ENCODE measurements at places on chromosomes 7 and 10. TPM values are rescaled to one million over a fixed set of nuclear protein-coding genes. Genes with fewer than 3 reads are reported as not detected.

UNCX gene
- 0.55 TPM for total RNA-seq

DNA sequence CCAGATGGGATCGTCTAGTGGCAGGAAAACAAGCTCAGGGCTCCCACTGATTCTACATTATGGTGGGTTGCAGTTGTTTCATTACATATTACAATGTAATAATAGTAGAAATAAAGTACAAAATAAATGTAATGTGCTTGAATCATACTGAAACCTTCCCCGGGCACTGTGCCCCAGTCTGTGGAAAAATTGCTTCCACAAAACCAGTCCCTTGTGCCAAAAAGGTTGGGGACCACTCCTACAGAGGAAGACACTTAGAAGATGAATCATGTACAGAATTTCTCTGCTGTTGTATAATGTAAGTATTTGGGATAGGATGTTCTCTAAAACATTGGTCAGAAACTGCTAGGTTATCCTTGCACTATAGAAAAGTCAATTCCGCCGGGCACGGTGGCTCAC, 11.3 kb upstream of the PHYH start:
- no peak for DNase-seq

DNA sequence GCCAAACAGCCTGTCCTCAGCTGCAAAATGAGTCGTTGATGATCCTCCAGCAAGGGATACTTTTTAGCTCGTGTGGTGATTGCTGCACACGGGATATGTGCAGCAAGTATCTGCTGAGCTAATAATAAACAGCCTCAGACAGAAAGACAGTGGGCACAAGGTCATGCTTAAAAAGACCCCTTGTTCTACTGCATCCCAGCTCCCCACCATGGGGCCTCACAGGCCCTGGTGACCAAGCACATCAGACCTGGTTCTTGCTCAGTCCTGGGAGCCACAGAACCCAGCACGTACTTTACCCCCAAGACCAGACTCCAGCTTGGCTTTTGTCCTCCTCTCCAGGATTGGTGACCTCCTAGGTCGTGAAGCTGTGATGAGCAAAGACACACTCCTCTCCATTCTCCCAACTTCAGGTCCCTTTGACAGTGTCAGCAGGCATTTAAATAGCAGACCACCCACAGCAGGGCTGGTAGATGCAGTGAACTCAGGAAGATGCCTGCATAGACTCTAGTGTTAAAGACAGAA, 50.5 kb downstream of the EGFR start:
- DNase-seq: no peak

CFAP43 gene
- total RNA-seq: 0.75 TPM

DNA sequence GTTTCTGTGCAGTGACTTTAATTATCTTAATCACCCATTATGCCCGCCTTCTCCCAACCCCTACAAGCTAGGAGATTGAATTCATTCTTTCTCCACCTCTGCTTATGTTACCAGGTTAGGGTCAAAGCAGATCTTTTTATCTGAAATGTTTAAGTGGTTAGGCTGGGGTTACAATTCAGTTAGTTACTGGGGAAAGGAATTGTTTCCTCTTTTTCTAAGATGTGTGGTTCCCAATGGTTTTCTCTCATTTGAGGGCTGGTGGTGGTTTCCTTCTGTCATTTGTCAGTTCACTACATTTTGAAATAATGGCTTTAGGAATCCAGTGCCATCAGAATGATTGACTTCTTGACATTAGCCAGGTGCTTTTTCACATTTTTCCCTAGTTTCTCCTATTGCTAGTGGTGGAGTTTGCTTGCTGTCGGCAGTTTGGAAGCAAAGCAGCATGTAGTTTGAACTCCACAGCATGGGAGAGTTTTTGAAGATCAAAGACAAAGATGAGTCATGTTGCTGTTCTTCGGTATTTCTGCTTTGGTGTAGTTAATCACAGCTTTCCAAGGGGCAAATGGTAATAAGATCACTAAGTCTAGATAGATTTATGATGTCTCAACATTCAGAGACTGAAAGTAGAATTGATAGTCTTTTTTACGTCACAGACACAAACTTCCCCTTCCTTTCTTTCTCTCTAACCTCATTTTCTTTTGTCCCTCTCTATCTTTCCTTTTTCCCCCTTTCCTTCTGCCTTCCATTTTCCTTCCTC, 168.2 kb downstream of the SND1 start:
- DNase-seq: peak; percentile 52

GRCh38 chr10:70756700-70757360, 28.3 kb downstream of the TBATA start:
- DNase-seq: peak; percentile 18

DNA sequence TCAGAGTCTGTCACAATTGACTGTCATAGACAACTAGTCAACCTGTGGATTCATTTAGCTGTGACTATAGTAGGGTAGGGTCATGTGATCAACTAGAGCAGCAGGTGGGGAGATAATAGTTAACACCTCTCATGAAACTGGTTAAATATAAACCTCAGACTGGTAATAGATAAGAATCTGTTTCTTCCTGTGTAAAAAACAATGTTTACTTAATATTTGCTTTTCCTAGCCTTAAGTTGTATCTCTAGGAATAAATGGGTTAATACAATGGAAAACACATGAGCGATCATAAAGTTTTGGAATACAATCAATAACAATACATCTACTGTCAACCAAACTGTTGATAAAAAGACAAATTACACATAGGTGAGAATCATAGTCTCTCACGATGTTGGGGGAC, 43.4 kb upstream of the ITGB8 start:
- no peak for DNase-seq

RAMP3 gene
- not detected for total RNA-seq

GRCh38 chr10:6423413-6424170, 156.5 kb downstream of the PRKCQ start:
- no peak for DNase-seq

DNA sequence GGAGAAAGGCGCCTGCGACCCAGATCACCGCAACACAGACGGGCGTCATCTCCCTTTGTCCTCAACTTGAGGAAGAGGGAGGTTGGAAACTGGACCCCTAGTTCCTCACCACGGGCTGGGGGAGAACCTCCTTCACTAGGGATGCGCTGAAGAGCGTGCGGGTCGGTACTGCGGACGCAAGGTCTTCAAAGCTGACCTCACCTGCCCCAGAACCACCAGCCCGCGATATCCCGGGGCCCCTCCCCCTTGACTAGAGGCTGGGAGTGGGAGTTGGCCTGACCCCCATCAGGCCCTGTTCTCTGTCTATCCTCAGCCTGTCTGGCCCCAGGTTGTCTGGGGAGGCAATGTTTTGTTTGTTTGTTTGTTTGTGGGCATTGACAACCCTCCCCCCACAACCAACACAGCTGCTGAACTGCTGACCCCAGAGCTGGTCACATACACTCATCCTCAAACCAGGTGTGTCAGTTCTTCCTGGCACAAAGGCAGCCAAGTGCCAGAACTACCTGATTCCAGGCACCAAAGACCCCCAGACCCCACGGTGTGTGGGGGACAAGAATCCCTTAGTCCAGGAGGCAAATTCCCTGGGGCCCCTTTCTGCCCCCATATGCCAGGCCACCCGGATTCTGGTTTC, 2.9 kb downstream of the NPM3 start:
- DNase-seq: no peak

CTNNA3 gene
- total RNA-seq: 0.79 TPM

GRM3 gene
- total RNA-seq: not detected

TAS2R3 gene
- 0.29 TPM for total RNA-seq

- DNase-seq: no peak
Measured at GRCh38 chr7:113519472-113519871, 399.3 kb downstream of the PPP1R3A start.

- DNase-seq: no peak
Measured at GRCh38 chr10:113138937-113139585, 189.0 kb downstream of the TCF7L2 start.

DNA sequence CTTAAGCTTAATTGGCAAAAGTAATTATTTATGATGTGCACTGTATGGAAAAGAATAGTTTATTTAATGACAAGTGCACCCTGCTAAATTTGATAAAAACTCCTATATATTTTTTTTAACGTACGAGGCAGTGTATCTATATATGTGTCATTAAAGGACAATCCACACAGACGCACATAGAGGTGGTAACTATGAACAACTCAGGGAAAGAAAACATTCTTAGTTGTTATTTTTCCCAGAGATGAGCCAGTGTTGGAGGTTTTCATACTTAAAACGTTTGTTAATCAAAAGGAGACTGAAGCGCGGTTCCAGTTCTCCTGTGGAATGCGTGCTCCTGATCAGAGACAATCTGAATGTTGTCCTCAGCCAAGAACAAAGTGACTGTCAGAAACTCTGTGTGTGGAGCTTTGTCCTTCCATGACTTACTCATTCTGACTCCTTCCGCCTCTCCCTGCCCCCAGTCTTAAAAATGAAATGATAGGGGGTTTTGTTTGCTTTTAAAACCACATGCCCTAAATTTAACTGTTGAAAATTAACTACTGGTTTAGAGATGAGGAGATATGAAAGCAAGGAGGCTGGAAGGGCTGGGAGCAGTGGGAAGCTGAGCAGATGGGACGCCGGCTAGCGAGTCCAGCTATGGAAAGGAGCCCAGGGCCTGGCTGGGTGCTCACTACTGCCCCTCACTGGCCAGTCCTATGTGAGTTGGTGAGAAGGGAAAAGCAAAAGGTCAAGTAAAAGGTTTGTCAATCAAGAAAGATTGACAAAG, 99.6 kb downstream of the SVIL start:
- peak; percentile 89 for DNase-seq

GRCh38 chr10:10662716-10663408, 354.8 kb upstream of the CELF2 start:
- no peak for DNase-seq

DNA sequence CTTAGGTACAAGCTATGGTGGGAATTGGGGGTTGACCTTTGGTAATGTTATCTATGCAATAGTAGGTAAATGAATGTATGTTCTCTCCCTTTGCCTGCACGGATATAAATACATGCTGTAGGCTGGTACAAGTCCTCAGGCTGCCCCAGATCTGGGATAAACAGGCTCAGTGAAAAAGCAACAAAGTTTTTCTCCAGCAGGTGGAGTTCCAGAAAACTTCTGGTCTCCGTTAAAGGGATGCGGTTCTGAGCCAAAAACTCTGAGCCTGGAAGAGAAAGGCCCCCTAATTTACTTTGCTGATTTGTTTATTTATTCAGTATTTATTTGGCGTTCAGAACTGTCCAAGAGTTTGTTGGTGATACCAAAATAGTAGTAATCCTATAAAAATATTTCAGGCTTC, 204.7 kb downstream of the ADRA2A start:
- DNase-seq: no peak

TRIM50 gene
- not detected for total RNA-seq

FFAR4 gene
- not detected for total RNA-seq

KIAA1549 gene
- total RNA-seq: 5.8 TPM

DNA sequence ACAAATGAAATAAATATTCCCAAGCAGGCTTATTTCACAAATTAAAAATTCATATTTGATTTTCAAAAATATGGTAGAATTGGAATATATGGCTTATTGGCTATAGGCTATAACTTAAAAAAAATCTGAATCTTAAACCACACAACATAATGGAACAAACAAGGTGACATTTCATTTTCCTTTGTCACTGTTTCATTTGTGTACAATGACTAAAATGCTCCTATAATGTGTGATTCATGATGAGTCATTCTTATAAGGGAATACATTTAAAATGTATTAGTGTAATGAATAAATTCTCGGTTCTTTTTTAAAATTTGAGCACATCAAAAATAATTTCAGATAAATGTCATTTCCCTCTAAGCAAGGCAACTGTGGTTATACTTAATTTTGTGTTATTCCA, 148.0 kb upstream of the ANK3 start:
- no peak for DNase-seq

HOXA5 gene
- 19.1 TPM for total RNA-seq

DNA sequence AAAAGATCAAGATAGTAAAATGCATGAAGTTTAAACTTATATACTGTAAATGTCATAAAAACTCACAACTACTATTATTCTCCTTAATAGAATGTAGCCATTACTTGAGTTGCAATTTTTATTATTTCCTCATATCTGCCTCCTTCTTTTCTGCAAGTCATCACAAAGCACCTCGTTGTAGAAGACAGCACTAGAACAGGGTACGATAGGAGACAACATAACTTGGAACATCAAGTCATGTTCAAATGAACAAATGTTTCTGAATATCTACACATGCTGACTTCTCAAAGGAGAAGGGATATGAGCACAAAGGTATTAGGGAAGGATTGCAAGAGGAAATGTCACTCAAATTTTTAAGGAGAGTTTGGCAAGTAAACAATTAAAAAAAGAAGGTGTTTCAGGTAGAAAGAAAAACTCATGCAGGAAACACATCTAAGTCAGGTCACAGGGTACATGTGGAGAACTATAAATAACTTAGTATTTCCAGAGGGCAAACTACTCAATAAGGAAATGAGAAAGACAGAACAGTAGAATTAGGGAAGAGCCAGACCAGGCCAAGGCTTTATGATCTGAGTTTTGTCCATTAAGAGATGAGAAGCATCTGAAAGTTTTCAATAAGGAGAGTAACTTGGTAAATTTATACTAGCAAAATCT, 186.7 kb downstream of the CRPPA start:
- no peak for DNase-seq

Measured in kidney epithelial cell (primary cell).